ENCODE measurements at places on chromosomes 2 and 18.
A peak's percentile ranks its signal among the peaks of the same experiment; 100 is the strongest.

DNA sequence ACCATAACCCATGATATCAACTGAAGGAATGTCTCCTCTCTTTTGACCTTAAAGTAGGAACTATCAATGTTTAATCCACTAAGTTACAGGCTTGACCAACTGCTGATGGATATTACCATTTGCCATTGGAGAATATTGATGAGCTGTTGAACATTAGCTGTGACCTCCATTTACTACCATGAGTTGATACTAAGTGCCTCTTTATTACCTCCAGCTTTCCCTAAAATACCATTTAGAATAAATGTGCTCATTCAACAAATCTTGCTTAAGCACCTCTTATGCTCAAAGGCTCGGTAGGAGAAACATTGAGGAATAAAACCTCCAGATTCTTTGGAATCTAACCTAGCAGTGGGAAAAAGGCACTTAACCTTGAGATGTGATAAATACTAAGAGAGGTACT, 81.2 kb downstream of the FAM124B start:
- no peak for DNase-seq

- DNase-seq, result no peak
Observed at GRCh38 chr2:80363330-80363729, 58.8 kb upstream of the LRRTM1 start.

- no peak for DNase-seq
Observed at GRCh38 chr2:238684362-238685326, 163.2 kb upstream of the TWIST2 start.

GRCh38 chr2:3065928-3066327, 311.7 kb downstream of the EIPR1 start:
- no peak for DNase-seq

DNA sequence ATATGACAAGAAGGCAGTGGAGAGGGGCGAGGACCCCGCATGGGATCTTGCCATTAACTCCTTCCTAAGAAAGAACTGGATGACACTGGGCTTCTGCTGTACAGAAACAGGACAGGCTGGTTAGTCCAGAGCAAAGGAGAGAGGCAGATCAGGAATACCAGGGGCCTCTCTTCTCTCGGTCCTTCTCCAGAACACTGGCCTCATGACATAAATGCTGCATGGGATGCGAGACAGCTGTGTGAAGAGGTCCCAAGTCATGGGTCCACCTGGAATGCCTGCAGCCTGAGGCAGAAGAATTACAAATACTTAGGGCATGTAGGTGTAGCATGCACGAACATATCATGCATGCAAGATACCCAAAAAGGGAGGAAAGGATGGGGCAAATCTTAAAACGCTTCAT, 9.1 kb downstream of the MBOAT2 start:
- no peak for DNase-seq

DNA sequence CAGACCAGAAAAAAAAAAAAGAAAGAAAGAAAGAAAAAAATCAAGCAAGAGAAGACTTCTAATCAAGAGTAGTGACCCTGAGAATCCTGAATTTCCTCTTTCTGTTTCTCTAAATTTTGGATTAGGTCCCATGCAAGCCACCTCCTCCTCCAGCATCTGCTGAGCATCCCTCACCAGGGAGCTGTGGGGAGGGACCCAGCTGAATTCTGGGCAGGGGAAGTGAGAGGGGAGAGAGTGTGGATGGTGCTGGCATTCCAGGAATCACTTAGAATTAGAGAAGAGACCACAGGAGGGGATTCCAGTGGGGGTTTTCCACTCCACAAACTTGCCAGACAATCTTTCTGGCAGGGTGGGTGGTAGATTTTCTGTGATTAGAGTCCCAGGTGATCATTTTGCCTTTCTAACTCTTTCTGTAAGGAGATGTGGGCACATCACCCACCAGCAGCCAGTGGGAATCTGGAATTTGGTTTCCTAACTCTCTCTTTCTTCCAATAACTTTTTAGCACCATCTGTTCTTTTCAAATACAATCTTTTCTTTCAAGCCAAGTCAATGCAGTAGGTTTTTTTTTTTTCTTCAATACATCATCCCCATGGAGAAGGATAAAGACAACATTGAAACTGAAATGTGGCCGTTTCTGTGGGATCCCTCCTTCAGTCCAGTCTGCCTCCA, 279.2 kb downstream of the CLIP4 start:
- no peak for DNase-seq

DNA sequence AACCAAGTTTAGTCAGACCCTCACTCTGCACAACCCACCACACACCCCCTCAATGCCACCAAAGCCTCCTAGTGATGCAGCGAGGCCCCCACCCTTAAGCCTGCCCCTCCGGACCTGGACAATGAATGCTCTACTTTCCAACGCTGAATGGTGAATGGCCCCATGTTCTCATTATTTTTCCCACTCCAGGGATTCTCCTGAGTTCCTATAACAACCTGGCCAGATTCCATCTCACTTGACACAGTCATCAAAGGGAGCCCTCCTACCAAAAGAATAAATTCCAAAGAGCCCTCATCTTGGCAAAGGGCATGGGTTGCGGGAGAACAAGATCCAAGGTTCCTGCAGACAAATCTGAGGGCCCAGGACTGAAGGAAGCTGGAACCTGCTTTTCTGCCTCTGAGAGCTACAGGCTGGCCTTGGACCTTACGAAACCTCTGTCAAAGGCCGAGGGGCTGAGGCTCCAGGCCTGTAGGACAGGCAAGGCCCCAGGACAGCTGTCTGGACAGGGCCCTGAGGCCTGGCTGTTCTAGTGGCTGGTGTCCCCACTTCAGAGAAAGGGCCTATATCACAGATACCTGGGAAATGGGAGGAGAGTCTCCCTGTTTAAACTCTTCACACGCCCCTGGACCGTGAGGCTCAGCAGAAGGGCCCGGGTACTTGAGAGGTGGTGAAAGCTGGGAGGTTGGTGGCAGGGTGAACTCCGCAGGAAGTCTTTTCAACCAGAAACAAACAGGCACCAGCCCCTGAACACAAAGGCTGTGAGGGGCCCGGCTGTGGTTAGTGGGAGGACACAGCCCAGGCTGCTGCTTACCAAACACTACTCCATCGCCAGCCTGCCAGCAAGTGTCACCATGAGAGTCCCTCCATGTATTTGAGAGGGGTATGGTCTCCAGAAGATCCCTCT, 27.3 kb downstream of the SFXN5 start:
- no peak for DNase-seq

GRCh38 chr18:56319953-56320352, 318.4 kb downstream of the TXNL1 start:
- DNase-seq, result no peak

DNA sequence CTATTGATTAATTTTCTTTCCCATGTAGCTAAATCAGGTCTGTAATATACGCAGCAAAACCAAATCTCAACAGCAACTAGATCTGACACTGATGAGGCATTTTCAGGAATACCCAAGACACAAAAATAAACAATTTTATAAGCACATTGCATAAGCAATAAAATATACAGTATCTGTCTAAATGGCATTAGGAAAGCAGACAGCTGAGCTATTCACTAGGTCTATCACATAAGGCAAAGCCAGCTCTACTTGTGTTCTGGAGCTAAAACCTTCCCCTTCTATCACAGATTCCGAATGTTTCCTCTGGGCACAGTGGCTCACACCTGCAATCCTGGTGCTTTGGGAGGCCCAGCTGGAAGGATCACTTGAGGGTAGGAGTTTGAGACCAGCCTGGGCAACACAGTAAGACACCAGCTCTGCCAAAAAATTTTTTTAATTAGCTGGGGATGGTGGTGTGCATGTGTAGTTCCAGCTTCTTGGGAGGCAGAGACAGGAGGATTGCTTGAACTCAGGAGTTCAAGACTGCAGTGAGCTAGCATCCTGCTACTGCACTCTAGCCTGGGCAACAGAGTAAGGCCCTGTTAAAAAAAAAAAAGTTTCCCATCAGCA, 21.1 kb downstream of the PTPN2 start:
- DNase-seq, result no peak

DNA sequence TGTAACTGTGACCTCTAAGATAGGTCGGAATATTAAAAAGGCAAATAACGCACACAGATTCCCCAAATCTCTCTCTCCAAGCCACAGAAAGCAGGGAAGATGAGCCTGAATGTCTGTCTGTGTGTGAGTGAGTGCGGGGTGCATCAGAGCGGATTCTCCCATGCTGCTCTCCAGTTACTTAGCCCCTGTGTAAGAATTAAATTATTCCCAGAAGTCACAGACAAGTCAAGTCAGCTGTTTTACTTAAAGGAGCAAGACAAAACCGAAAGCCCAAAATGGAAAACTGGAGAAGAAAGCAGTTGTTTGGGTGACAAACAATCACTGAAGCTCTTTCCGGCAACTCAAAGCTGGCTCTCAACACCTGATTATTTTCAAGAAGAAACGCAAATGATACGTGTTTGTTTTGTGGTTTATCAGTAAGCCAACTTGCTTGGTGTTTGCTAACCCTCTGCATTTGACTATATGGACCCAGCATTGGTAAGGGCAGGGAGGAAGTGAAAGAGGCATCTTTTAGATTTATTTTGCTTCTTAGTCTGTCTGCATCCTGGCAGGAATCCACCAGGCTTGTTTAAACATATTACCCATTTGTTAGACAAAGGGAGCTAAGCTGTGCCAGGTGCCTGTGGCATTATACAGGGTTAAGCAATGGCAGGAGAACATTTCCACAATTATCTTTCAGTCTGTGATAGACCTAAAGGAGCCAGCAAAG, 121.5 kb upstream of the CREB1 start:
- peak; percentile 60 for DNase-seq

DNA sequence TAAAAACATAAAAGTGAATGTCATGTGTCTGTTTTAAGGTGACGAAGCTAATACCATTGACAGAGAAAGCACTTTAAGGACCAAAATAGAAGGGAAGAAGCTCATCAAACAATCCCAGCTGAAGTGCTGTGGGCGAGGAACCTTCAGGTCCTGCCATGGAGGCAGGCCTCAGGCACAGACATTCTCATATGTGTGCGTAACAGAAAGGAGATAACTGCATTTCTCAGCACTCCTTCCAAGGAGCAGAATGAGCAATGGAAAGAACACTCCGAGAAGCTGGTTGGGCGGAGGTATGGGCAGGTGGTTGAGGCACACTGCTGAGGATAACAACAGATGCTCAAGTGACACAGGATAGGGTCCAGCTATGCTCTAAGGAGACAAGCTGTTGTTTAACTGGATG, 42.4 kb downstream of the PKDCC start:
- no peak for DNase-seq

GRCh38 chr2:218219934-218220333, 2.9 kb downstream of the ARPC2 start:
- DNase-seq, result no peak

DNA sequence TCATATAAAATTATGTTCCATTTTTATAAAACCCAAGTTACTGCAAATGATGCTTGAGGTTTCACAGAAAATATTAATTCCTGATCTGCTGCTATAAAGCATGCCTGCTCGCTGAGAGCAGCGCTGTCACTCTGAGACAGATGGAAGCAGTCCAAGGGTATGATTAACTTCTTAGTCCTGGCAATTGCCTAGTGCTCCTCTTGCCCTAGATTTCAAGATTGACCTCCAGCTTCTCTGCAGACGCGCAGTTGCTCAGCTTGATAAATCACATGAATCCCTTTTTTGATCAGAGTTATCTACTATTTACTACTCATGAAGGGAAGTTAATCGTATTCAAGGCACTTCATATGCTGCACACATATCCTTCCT, 154.6 kb upstream of the REV1 start:
- peak; percentile 54 for DNase-seq

- DNase-seq, result no peak
Observed at GRCh38 chr2:173759959-173760358, 205.2 kb downstream of the SP3 start.

DNA sequence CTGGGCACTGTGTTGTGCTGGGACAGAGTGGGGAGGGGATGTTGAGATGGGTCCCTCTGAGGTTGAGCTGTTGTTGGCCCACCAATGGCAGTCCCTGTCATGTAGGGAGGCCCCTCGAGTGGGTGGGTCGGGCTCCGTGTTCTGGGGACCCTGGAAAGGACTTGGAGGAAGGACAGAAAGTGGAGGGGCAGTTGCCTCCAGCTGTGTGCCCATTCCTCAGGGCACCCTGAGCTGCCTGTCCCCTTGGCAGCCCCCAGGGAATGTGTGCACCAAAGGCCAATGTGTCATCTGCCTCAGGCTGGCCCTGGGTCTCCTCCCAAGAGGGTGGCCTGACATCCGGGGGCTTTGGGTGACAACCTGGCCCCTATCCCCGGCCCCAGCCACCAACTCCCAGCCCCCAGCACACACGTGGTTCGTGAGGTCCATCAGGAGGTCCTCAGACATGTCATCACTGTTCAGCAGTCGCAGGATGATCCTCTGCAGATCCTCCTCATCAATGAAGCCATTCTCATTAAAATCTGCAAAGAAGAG, 57.7 kb downstream of the CIB4 start:
- DNase-seq, result no peak

DNA sequence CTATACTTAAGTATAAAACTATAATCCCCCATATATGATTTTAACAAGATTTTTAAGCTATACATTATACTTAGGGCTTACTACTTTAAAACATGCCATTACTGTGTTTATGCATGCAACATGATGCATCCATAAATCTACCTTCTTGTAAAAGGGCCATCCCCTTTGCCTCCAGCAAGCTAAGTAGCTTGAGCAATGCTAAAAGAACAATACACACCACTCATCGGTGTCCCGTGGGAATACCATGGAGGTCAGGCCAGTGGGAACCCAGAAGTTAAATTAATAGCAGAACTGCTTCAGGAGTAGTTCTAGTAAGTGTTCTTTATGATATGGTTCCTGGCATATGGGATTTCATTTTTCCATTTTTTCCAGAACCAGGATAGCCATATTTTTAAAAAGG, 37.8 kb downstream of the SH3RF3 start:
- no peak for DNase-seq

DNA sequence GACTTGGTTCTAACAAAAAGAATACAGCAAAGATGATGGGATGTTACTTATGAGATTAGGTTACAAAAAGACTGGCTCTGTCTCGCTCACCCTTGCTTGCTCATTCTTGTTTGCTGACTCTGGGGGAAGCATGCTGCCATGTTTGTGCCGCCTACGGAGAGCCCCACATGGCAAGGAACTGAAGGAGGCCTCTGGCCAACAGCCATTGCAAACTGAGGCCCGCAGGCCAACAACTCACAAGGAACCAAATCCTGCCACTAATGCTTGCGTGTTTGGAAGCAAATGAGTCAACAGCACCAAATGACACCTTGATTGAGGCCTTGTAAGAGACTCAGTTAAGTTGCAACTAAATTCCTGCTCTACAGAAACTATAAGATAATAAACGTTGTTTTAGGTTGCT, 297.6 kb upstream of the STON1 start:
- DNase-seq, result no peak

DNA sequence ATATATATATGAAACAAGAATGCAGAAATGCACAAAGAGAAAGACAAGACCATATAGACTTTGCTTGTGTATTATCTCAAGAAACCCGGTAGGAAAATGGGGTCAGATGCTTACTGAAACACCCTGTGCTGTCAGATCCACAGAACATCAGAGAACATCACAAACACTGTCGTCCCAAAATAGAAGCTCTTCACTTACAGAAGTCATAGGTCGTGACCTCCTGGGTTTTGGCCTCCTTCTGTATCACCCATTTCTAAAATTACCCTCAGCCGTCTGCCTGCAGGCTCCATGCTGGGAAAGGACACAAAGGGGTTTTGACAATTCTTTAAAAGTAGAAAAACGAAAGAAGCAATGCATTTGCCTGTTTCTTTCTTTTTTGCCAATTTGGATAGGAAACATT, 137.9 kb downstream of the PAX3 start:
- DNase-seq, result no peak

- no peak for DNase-seq
Observed at GRCh38 chr18:79982736-79983135, 5.6 kb downstream of the TXNL4A start.

- no peak for DNase-seq
Observed at GRCh38 chr2:96065381-96065930, 30.7 kb upstream of the GPAT2 start.

- DNase-seq, result peak; percentile 82
Observed at GRCh38 chr18:27185025-27185763, at the start of gene CHST9. Gene CHST9, minus strand, starts transcription at chr18:27185308. Its CDS starts 42,499 bp downstream, at chr18:27142809.

All from NCI-H1417 (cell line).